NCI-H2107 (cell line): ENCODE measurements at places on chromosomes 2 and 18.
A peak's percentile ranks its signal among the peaks of the same experiment; 100 is the strongest.

- DNase-seq: no peak
Observed at GRCh38 chr2:144083211-144083610, 436.7 kb downstream of the ZEB2 start.

DNA sequence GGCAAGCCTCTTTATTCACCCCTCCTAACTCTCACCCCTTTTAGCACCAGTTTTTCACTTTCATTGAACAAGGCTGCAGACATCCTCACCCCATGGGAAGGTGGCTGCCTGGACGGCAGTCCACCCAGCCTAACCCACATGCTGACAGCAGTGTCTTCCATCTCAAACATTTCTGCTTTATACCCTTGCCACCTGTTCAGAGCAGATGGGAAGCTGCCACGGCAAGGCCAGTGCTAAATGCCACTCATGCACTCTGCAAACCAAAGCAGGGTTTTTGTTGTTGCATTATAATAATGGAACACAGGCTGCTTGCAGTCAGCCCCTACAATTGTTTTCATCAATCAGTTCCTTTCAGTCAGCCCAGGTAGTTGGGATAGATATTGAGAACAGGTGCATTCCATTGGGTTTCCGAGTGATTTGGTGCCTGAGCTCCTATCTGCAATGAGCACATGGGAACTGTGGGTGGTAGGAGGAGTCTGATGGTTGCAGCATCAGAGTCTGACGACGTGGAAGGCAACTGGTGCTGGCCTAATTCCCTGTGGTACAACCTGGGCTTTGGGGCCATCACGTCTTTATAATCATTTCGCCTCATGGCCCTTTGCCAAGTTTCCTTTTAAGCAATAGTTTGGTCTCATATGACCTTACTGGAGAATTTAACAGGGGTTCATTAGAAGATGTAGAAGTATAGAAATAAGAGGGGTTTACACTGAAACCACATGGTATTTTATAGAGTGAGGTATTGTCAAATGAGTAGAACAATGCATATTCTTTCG is 252.5 kb upstream of the SP5 start:
- DNase-seq: no peak

- DNase-seq: no peak
Observed at GRCh38 chr2:169093535-169093934, 24.2 kb downstream of the DHRS9 start.

GRCh38 chr18:35478520-35479435 is 19.0 kb downstream of the INO80C start:
- no peak for DNase-seq

DNA sequence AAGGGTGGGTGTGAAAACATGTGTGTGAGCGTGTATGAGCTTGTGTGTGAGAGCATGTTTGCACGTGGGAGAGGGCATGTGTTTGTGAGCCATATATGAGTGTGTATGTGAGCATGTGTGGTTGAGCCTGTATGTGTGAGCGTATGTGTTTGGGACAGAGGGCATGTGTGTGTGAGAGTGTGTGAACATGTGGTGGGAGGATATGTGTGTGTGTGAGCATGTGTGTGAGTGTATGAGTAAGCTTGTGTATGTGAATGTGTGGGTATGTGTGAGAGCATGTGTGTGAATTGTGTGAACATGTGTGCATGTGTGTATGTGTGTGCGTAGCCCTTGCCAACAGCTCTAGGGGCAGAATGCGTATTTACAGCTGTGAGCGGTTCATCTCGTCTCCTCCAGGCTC is 163.0 kb downstream of the TMEM200C start:
- DNase-seq: no peak

DNA sequence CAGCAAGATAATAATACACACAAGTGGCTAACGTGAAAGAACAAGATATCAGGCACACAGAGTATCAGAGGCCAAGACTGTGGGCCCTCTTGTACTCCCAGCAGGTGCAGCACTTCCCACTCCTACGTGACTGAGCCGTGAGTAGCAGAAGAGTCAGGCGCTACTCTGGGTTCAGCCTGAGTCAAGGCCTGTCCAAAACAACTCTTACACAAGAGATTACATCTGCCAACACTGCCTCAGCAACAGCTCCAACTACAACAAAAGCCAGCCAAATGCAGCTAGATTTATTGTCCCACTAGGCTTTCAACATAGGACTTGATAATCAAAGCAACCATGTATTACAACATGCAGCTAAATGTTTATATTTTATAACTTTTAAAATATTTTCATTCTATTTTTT is 56.2 kb downstream of the ITSN2 start:
- peak; percentile 16 for DNase-seq
